Ascending aorta (tissue), 2 donors: ENCODE measurements at places on chromosomes 12 and 14. TPM values are rescaled to one million over a fixed set of nuclear protein-coding genes. Genes with fewer than 3 reads are reported as not detected.

GRCh38 chr12:104493496-104493895 lies 36.7 kb downstream of the CHST11 start:
- peaks cover 13% of the 10 kb centered on the region for H3K4me1 ChIP-seq
- peak; percentile 56 for DNase-seq
- H3K36me3 ChIP-seq, result no peaks in the 10 kb centered on the region
- no peak overlapping the region for H3K4me3 ChIP-seq
- peak overlapping the region; percentile 62 for H3K27ac ChIP-seq

GRCh38 chr14:99996951-99997571 lies 68.2 kb upstream of the EVL start:
- no peaks in the 10 kb centered on the region for H3K27me3 ChIP-seq
- DNase-seq, result no peak
- H3K4me1 ChIP-seq, result no peaks in the 10 kb centered on the region
- H3K36me3 ChIP-seq, result no peaks in the 10 kb centered on the region

DNA sequence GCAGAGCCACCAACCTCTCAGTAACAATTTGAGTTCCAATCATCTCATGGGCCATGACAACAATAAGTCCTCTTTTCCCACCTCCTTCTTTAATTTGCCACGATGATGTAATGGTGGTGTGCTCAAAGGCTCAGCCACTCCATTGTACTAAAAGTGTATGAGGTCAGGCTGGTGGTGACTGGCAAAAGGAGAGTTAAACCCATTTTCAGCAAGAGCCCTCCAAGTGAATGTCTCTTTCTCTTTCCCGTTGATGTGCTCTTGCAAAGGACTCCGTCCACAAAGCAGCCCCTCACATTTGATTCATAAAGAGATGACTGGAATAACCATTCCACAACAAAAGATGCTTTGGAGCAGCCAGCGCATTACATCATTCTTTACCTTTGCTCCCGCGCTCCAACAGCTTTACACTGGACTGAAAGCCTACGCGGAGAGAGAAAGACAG lies 41.6 kb downstream of the DUSP16 start:
- H3K27ac ChIP-seq, result no peak overlapping the region
- peaks cover 27% of the 10 kb centered on the region for H3K36me3 ChIP-seq
- no peak overlapping the region for H3K4me3 ChIP-seq
- no peak for DNase-seq
- H3K4me1 ChIP-seq, result no peaks in the 10 kb centered on the region
- no peaks in the 10 kb centered on the region for H3K27me3 ChIP-seq

- no peak overlapping the region for H3K4me3 ChIP-seq
- no peak for DNase-seq
- H3K27me3 ChIP-seq, result no peaks in the 10 kb centered on the region
- no peak overlapping the region for H3K27ac ChIP-seq
- H3K36me3 ChIP-seq, result no peaks in the 10 kb centered on the region
- no peaks in the 10 kb centered on the region for H3K4me1 ChIP-seq
Measured at GRCh38 chr14:106843386-106843785, 1317.0 kb downstream of the TMEM121 start.

DNA sequence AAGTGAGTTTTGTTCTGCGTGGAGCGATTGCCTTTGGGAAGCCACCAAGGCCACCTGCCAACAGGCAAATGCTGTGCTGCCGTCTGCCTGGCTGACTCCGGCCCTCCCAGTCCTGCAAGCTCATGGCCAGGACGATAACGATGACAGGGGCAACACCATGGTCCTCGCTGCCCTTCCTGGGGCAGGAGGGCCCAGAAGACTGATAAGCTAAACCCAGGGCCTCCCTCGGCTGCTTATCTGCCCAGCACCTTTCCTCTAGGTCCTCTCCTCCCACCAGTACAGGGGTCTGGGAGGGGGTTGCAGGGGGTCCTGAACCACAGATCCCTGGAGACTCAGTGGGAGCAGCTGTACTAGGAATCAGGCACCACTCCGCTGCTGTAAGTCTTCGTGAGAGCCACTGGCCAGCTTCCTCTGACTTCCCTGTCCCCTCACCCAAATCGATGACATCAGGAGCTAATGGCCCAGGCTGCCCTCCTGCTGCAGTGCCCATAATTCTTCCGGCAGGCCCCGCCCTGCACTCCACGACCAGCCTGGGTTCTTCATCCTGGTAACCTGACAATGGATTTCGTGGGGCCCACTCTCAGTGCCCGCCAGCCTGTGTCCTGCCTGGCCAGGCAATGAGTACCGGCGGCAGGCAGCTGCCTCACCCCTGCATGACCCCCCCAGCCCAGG lies 5.1 kb downstream of the ANKRD9 start:
- peak overlapping the region; percentile 19 for H3K27ac ChIP-seq
- no peak overlapping the region for H3K4me3 ChIP-seq
- H3K36me3 ChIP-seq, result no peaks in the 10 kb centered on the region
- peaks cover 3% of the 10 kb centered on the region for H3K4me1 ChIP-seq
- H3K27me3 ChIP-seq, result no peaks in the 10 kb centered on the region
- DNase-seq, result no peak

CLEC4A gene
- total RNA-seq, result 28.8 TPM

STAT2 gene
- total RNA-seq, result 246 TPM

GRCh38 chr12:99138393-99138792 lies 493.3 kb downstream of the APAF1 start:
- DNase-seq, result no peak
- no peaks in the 10 kb centered on the region for H3K36me3 ChIP-seq
- H3K4me3 ChIP-seq, result no peak overlapping the region
- no peaks in the 10 kb centered on the region for H3K4me1 ChIP-seq
- no peak overlapping the region for H3K27ac ChIP-seq
